ENCODE measurements at places on chromosomes 7 and 10. TPM values are rescaled to one million over a fixed set of nuclear protein-coding genes. Genes with fewer than 3 reads are reported as not detected.

DNA sequence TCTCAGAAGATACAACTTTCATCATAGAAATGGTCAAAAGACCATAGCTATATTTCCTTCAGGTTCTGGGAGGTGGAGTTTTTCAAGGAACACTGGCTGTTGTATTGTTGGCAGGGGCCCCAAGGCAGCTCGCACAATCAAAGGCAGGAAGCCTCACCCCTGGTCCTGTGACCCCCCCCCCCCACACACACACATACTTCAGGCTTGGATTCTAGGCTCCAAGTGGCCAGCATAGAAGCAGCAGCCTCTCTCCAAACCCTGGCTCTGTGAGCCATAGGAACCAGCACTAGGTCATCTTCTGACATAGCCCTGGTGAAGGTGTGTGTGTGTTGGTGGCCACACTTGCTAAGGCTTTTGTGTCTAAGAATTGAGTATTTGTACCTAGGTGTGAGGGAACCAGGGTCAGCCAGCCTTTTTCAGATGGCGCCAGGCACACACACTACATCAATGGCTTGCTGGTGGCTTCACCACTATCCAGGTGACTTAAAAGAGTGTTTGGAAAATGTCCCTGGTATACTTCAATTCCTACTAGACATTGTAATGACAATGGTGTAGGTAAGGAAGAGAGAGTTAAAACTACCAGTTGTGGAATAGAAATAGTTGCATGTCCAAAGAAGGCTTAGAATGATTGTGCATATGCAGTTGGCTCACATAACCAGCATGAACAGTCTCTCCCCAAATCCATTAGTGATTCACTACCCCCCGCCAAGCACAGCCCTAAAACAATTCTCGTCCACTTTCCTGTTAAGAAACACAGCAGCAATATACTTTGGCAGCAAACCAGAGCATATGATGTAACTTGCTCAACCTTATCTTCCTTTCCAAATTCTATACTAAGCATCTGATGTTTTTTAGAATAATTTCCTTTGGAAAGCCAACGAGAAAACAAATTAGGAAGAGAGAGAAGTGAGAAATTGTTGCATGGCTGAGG lies 91.3 kb downstream of the AVL9 start:
- DNase-seq = no peak

DNA sequence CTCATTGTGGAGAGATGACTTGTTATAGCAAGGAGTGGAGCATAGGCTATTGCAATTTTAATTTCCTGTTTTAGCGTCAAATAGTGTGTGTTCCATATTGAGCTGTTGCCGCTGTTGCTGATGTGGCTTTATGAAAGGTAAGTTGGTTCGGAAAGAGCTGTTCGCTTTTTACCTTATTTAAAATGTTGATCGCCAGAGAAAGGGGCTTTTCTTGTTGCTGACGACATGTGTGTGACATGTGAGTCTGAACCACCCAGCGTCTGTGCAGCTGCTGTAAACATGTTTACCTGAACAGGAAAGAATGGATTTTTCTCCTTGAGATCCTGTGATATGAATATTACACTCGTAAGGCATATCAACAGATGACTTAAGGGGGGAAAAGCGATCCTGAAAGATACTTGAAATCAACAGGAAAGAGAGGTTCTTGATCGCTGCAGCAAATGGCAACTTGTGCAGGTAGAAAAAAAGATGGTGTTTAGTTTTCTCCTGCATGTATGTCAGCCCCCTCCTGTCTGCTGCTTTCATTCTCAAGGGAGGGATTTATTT lies 2.5 kb downstream of the ZEB1 start:
- DNase-seq = no peak

- DNase-seq = no peak
Observed at GRCh38 chr7:33904681-33905388, 504 bp upstream of the BMPER start.

GRCh38 chr7:151796871-151797537 lies 79.9 kb downstream of the PRKAG2 start:
- DNase-seq = no peak

GRCh38 chr7:139640681-139641080 lies 117.2 kb downstream of the CLEC2L start:
- no peak for DNase-seq

DNA sequence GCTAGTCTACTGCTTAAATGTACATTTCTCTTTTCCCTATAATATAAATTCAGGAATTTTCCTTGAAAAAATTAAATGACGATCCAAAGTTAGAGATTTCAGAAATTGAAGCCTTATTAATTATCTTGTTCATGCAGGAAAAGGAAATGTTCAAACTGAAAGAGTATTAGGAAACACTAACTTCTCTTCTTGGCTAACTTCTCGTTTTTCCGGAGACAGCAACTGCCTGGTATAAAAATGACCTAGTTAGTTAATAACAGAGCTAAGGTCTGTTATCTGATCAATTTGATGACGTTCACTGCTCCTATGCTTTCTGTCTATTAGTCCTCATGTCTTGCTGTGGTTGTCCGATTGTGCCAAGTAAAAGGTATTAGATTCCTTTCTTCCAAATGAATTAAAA lies 212.5 kb downstream of the DGKB start:
- DNase-seq = no peak

- DNase-seq = no peak
Observed at GRCh38 chr7:68458010-68458908, 1140.0 kb upstream of the AUTS2 start.

- DNase-seq = no peak
Observed at GRCh38 chr10:96279191-96279641, 7.8 kb upstream of the BLNK start.

- DNase-seq = no peak
Observed at GRCh38 chr10:132240581-132240980, 53.8 kb downstream of the DPYSL4 start.

DNA sequence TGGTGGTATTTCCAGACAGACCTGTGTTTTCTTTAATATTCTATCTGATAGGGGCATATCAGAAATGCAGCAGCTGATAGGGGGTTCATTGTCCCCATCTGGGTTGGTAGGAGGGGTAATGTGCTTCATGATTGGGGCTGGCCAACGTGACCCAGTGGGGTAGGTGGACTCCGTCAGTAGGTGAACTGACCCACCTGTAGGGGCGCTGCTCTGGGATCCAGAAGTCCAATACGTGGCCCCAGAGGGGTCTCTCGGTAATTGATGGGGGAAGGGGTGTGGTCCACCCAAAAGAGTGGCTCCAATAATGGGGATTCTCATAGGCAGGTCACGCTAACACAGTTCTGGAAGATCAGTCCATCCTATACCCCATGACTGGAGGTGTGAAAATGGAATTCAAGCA lies 112.0 kb downstream of the PRLHR start:
- no peak for DNase-seq

DNA sequence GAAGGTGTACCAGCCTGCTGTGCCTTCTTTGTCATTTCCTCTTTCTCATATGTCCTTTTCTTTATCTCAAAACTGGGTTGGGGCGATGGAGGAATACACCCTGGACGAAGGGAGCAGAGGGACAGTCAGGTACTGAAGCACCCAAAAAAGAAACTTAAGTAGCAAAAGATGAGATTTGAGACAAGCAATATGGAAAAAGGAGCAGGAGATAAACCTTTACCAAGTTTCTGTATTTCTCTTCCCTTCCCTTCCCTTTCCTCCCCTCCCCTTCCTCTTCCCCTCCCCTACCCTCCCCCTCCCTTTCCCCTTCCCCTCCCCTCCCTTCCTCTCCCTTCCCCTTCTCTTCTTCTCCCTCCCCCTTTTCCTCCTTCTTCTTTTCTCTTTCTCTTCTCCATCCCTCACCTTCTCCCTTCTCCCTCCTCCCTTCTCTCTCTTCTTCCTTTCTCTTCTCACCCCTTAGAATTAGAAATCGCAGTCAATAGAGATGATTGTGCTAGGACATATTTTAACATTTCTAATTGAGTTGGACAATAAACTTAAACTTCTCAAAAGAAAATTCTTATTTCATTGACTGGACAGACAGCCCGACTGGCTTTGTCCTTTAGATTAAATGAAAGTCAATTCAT lies 114.7 kb upstream of the PLXDC2 start:
- no peak for DNase-seq

ZRANB1 gene
- total RNA-seq = 28.0 TPM

DNA sequence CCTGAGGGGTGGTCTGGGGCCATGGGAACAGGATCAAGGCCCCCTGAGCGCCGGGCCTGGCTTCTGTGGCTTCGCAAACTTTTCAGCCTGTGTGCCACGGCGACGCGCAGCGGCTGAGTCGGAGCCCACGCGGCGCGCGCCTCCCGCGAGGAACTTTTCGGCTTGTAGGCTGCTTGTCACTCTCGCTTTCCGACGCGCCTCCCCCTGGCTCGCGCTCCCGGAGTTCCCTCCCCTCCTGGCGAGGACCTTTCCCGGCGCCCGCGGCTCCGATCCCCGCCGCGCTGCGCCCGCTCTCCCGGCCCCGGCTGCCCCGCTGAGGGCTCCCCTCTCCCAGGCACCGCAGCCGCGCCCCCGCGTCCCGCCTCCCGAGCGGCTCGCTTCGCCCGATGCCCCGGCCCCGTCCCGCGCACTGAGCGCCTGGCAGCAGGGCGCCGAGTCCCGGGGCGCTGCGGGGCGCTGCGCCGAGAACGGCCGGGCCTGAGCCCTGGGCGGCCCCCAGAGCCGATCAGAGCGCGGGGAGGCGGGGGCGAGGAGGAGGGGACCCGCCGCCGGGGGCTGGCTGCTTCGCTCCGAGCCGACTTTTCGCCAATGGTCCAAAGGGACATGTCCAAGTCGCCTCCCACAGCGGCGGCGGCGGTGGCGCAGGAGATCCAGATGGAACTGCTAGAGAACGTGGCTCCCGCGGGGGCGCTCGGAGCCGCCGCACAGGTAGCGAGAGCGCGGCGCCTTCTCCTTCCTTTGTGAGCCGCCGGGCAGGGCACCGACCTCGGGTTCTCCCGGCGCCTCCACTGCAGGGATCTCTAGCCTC lies at the start of gene CACNB2:
CACNB2 (plus strand) TSS at position 276 of the 808 bp plus-strand sequence.
- no peak for DNase-seq

GALNT11 gene
- total RNA-seq = 32.5 TPM

DNA sequence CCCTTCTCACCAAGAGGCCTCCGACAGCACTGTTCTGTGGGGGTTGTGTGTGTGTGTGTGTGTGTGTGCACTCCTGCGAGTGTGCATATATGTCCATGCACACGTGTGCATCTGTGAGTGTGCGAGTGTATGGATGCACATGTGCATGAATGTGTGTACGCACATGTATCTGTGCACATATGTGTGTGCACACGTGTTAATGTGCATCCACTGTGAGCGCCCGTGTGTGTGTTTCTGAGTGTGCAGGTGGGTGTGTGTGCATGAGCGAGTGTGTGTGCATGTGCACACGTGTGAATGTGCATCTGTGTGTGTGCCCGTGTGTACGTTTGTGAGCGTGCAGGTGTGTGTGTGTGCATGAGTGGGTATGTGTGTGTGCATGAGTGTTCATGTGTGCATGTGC lies 48.5 kb upstream of the FOXL3 start:
- DNase-seq = no peak

CFAP69 gene
- total RNA-seq = 10.4 TPM

DNA sequence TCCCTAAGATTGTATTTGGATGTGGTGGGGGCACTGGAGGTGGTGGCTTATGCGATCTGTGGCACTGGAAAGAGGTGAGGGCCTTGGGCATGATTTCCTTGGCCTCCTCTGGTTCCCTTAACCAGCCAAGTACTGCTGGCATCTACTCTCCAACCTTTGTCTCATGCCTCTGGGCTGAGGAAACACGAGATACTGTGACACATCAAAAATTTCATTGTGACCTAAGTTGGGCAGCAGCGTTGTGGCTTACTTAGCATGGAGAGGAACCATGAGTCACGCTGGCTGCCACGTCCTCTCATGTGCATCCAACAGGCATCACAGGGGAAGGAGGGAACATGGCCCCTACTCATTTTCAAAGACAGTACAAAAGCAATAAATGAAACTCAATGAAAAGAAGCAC lies 29.7 kb upstream of the GSDME start:
- DNase-seq = no peak

MALRD1 gene
- 1.1 TPM for total RNA-seq

- peak; percentile 77 for DNase-seq
Observed at GRCh38 chr10:100983868-100984671, 3.2 kb downstream of the MRPL43 start.

MTPN gene
- 103 TPM for total RNA-seq

GRCh38 chr7:42244828-42245227 lies 7.8 kb upstream of the GLI3 start:
- no peak for DNase-seq

ARHGAP21 gene
- total RNA-seq = 131 TPM

DNA sequence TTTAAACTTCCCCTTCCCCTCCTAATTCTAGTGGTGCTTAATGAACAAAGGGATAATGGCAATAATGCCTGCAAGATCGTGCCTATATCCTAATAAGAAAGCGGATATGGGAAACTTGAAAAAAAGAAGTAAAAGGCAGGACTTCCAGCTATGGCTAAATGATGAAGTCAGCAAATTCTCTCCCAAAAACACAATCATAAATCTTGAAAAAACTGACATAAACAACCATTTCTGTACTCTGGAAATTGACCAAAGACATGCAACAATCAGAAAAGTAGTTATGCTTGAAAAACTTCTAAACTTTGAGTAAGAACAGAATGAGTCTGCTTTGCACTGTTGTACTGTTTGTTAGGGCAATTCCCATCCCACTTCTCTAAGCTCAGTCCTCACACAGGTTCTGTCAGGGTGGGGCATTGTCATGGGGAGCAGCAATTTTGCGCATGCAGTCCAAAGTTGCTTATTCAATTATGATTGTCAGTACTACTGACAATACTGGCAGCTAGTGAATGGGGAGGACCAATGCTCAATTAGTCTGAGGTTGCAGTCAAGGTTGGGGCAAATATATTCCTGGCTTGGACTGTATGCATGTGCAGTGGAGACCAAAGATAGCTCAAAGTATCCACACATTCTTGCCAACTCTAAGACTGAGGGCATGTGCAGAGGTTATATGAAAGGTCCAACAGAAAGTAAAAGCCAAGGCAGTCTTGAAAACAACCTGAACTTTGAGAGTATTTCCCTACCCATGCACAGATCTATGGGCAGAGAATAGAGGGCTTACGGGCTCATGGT lies 34.1 kb upstream of the ARHGAP22 start:
- no peak for DNase-seq

SORCS1 gene
- total RNA-seq = 0.16 TPM

NDUFB8 gene
- 123 TPM for total RNA-seq

GRCh38 chr7:94092980-94093379 lies 88.8 kb upstream of the BET1 start:
- DNase-seq = no peak

MAGI2 gene
- 9.7 TPM for total RNA-seq

DNA sequence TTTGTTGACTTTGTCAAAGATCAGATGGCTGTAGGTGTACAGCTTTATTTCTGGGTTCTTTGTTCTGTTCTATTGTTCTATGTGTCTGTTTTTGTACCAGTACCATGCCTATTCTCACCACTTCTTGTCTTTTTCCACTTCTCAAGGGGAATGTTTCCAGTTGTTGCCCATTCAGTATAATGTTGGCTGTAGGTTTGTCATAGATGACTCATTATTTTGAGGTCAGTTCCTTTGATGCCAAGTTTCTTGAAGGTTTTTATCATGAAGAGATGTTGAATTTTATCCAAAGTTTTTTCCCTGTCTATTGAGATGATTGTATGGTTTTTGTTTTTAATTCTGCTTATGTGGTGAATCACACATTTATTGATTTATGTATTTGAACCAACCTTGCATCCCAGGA lies 216.7 kb upstream of the RNF32 start:
- no peak for DNase-seq
